Left cardiac atrium (tissue), 4 donors: ENCODE measurements at places on chromosomes 12 and 14. TPM values are rescaled to one million over a fixed set of nuclear protein-coding genes. Genes with fewer than 3 reads are reported as not detected.

DNA sequence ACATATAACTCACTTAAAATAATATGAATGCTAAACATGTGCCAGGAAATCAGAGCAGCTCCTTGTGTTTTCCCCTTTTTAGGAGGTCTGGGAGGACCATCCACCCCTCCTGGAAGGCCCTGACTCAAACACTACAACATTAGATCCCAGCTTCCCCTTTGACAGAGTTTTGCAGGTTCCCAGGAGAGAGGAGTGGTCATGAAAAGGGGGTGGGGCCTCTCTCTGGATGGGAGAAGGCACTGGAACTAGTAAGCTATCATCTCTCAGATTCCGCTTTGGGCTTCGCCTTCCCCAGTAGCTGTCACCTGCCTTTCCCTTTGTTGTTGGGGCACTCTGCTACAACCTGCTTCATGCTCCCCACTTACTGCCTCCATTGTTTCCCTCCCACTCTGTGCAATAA, 149.2 kb downstream of the ZFP36L1 start:
- DNase-seq: no peak

DNA sequence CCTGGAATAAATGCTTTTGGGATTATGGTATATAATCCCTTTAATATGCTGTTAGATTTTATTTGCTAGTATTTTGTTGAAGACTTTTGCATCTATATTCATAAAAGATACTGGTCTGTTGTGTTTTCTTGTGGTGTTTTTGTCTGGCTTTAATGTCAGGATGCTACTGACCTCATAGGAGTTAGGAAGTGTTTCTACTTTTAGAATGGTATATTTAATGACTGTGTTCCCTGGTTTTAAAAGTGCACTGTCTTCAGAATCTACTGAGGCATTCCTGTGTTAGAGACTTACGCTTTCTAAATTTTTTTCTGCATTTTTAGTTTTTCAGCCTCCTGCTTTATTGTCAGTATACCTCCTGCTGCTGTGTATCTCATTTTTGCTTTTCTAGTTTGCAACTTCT, 51.6 kb downstream of the ARHGAP5 start:
- no peak for DNase-seq

DNA sequence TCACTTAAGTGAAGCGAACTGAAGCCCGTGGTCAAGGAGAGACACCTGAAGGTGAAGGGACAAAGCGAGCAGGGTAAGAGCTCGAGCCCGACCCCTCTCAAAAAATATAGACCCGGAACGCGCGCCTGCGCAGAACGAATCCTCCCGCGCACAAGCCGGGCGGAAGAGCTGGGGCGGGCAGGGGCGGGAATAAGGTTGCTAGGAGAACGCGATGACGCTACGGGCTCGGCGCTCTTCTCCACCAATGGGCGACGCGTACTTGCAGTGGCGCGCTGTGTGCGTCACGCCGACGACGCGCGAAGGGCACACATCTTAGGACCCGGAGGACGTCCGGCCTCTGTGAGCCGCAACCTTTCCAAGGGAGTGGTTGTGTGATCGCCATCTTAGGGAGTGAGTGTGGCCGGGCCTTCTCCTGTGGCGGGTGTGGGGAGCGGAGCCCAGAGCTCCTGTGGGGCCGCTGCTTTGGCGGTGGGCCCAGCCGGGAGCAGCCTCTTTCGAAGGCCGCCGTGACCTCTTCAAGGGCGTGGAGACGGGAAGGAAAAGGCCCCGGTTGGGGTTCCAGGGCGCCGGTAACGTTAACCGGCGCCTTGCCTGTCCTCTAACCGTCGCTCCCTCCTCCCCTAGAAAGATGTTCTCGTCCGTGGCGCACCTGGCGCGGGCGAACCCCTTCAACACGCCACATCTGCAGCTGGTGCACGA, at the start of gene SLC25A3:
SLC25A3 (plus strand) TSS at position 336 of the 699 bp plus-strand sequence; CDS start at position 629, 293 bp downstream.
- peak; percentile 98 for DNase-seq

GRCh38 chr14:47674543-47675465, 601 bp downstream of the MDGA2 start:
- DNase-seq: no peak

GRCh38 chr12:105724641-105725040, 394.1 kb downstream of the C12orf75 start:
- DNase-seq: no peak

Gene RTRAF
- 172 TPM for total RNA-seq

Gene BMAL2
- total RNA-seq: 1.3 TPM

Gene ACSS3
- total RNA-seq: 21.9 TPM

Gene ARHGAP9
- total RNA-seq: 8.0 TPM

Gene KRT80
- not detected for total RNA-seq

Gene RHOJ
- total RNA-seq: 27.1 TPM

Gene MIA2
- 20.2 TPM for total RNA-seq
